ENCODE measurements at places on chromosomes 6 and 20.

DNA sequence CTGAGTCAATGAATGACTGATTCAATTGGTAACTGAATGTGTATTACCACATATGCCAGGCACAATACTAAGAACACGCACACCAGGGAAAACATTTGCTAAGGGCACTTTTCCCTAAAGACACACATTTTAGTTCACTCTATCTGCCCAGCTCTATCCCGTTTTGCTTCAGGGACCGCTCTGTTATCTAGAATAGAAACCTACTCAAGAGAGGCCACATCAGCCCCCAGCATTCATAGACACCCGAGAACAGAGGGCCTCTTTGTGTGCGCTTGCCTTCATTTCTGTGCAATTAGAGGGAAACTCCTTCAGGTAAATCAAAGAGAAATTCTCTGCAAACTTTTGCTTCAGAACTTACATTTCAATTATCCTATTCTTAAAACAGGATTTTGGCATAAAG is 50.3 kb downstream of the DZANK1 start:
- no peak for DNase-seq

DNA sequence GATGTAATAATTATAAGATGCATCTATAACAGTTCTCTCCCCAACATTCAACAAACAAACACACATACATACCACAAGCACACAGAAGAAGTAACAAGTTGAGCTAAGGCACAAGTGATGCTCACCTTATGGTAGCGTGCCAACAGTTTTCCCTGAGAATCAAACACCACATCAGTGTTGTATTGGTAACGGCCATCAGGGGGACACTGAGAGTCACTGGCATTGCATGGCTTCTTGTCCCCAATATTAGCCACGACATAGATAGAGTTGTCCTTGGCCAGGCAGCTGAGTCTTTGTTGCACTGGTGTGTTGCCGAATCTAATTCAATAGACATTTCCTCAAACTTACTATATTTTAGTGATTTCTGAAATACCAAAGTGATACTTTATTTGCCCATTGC is 14.8 kb upstream of the VNN1 start:
- no peak for DNase-seq

- DNase-seq, result no peak
Observed at GRCh38 chr6:168255283-168255881, 64.2 kb downstream of the DACT2 start.

DNA sequence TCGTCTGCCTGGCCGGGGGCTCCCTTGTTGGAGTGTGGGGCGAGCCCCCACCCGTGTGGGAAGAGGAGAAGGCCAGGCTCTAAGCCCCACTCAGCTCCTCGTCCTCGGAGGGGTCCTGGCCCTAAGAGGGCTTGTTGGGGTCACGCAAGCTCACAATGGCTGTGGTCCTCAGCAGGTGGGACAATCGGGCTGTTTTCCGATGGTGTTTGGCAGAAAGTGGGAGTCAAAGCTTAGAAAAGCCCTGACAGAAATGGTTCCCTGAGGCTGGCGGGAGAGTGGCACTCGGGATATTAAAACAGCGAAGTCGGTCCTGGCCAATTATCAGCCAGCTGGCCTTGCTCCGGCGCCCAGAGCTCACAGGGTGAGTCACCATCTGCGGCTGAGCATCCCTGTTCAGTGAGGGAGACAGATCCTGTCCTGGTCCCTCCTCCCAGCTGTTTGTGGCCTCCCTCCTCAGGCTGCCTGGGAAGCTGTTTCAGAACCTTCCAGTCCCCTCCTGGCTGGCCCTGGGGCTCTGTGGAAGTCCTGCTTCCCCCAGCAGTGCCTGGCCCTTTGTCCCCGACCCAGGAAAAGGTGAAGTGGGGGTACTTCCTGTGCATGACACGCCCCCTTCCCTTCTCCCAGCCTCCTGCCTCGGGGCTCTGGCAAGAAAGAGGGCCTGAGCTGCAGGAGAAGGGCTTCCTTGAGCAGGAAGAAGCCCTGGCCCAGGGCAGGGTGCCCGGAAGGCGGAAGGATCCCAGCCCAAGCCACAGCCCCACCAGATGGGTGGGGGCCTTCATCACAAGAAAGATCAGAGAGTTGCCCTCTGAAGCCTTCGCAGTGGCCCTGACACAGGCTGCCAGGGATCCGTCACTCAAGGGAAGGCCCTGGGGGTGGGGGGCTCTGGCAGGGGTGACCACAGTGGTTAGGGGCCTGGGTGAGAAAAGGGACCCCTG is 53.6 kb upstream of the BHLHE23 start:
- DNase-seq, result no peak

DNA sequence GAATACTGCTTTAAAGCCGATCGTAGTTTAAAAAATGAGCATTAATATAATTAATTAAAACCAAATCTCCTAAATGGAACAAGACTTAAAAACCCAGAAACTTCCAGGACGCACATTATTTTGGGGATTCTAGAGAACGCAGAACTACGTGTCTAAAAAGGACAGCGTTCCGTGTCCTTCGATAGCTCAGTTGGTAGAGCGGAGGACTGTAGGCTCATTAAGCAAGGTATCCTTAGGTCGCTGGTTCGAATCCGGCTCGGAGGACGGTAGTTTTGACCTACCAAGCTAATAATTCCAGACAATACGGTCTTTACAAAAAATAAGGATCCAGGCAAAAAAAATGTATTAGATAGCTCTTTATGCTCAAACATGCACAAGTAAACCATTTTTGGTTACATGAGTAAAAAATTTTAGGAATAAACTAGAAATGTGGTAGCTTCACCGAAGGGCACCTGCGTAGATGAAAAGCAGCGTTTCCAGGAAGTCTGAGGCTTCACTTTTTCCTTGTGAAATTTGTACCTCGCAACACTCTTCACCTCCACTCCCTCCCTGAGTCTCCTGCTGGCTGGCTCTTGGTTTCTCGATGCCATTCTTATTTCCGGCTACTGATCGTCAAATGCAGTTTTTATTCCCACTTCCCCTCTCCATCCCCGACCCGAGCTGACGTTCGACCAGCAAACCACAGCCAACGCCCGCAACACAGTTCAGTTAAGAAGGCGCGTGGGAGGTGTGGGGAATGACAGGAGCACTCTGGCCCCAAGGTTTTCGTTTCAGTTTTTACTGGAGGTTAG is 19.6 kb upstream of the ABT1 start:
- peak; percentile 83 for DNase-seq
